Fibroblast of pulmonary artery (primary cell): ENCODE measurements at places on chromosomes 6 and 20.

- DNase-seq = no peak
These were observed 43.3 kb upstream of the SCGN start for GRCh38 chr6:25608558-25609174.

GRCh38 chr6:110714143-110714542 is 101.1 kb downstream of the CDK19 start:
- no peak for DNase-seq

DNA sequence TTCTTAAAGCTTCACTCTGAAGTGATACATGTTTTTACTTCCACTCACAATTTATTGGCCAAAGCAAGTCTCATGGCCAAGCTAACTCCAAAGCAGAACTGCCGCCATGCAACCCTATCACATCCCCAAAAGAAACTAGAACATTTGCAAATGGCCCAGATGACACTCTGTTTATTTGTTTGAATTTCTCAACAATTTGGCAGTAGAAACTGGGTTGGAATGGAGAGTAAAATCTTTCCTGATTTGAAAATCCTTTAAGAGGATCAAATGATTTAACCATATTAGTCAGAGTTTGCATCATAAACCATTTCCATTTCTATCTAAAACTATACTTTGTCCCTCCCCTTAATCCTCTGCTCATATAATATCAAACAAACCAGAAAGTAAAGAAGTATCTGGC is 39.1 kb upstream of the E2F3 start:
- DNase-seq = no peak

GRCh38 chr6:111098597-111098996 is 11.3 kb downstream of the SLC16A10 start:
- no peak for DNase-seq

DNA sequence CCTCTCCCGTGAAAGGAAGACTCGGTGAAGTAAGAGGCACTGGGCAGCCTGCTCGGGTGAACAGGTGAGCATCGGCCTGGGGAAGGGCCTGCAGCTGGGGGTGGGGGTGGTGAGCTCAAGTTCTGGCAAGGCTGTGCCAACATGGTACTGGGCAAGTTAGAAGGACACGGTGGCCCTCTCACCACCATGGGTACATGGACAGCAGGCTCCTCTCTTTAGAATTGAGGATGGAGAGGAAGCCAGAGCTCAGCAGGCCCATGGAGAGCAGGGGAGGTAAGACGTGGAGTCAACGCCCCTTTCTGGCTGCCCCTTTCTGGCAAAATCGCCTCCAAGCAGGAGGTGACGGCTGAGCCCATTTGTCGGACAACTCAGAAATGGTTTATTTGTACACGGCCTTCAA is 135.6 kb downstream of the ANKRD60 start:
- DNase-seq = no peak
